SHP77 (cell line): ENCODE measurements at places on chromosomes 5 and 9.

GRCh38 chr5:581941-582340 is 30.2 kb upstream of the CEP72 start:
- no peak for DNase-seq

- DNase-seq: no peak
Measured at GRCh38 chr5:170903075-170903474, 41.3 kb downstream of the RANBP17 start.

- no peak for DNase-seq
Measured at GRCh38 chr5:128062172-128062746, 21.3 kb upstream of the SLC12A2 start.

GRCh38 chr5:30384171-30384570 is 809.3 kb upstream of the CDH6 start:
- no peak for DNase-seq

DNA sequence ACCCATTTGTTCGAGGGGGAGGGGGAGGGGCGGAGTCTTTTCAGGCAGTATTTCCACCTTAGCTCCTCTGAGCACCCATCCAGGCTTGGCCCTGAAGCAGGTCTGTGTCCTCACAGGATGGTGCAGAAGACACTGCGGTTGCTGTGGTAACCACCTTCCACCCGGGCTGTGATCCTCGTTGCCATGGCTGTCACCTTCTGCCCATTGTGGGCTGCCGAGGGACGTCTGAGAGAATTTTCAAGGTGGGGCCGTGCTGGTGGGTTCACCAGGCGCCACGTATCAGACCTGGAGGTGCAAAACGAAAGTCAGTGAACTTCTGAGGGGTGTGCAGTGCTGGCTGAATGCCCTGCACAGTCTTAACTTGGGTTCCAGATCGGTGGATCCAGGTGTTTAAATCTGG is 26.7 kb downstream of the POLR1E start:
- DNase-seq: no peak

GRCh38 chr5:53473633-53474032 is 6.8 kb upstream of the FST start:
- no peak for DNase-seq

- no peak for DNase-seq
Measured at GRCh38 chr5:112018846-112019245, 261.9 kb upstream of the NREP start.

GRCh38 chr9:31321256-31321655 is 1063.2 kb upstream of the ACO1 start:
- no peak for DNase-seq

DNA sequence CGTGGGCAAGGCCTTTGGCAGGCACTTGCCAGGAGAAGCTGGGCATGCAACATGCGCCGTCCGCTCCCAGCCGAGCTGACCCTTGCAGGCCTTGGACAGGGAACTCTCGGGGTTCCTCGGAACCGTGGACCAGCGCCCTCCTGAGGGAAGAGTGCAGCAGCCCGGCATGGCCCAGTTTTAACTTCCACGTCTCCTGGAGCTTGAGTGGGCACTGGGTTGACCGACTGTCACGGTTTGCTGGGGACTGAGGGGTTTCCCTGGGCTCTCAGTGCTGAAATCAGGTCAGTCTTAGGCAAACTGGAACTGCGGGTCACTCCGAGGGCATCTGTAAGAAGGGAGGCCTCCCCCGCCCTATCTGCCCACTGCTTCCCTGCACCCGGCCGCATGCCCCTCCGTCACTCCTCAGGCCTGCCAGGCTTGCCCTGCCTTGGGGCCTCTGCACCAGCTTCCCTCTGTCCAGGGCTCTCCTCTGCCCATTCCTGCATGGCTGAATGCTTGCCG is 87.0 kb upstream of the PHYKPL start:
- no peak for DNase-seq

DNA sequence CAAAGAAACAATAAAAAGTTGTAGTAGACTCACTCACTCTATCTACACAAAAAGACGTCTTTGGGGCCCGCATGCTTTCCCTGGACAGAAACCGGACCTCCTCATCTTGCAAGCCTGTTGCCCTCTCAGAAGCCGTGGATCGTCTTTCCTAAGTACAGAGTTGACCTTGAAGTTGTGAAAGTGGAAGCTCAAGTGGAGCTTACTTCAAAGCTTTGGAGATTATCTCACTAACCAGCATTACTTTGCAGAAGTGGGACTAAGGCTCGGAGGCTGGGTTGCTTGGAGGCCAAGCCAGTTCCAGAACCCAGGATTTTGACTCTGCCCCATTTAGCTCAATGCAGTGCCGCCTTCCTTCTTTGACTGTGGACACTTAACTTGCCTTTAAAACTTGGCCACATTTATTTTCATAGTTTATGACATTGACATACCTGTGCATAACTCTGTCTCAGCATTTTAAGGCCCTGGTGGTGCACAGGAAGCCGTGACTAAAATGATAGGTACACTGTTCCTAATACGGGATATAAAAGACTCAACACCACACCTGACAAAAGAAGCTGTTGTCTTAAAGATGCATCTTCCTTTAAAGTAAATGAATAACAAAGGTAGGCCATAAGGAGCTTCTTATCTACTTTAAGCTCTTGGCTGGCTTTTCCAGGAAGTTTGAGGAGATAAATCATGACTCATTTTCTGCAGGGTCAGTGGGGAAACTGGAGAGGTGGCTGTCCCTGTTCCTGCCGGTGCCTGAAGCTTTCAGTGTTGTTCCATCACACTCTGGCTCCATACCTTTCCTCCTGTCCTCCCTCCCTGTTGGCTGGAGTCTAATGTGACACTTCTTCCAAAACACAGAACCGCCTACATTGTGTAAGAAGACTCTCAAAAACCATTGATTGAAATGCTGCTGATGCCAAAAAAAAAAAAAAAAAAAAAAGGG is 10.7 kb downstream of the SLC25A25 start:
- no peak for DNase-seq

DNA sequence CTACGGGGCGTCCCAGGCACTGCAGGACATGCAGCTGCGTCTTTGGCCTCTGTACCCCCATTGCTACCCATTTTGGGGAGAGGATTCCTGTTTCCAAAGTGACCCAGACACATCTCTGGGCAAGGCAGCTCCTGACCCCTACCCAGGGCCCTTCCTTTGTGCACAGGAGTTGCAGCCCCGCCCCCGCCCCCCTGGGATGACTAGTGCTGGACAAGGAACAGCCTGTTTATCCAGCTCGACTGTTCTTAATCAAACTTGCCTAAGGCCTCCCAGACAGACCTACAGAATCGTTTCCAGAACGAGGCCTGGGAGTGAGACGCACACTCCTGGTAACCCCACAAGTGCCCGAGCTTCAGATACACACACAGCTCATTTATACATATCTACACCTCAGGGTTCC is 13.2 kb downstream of the DIPK1B start:
- no peak for DNase-seq

DNA sequence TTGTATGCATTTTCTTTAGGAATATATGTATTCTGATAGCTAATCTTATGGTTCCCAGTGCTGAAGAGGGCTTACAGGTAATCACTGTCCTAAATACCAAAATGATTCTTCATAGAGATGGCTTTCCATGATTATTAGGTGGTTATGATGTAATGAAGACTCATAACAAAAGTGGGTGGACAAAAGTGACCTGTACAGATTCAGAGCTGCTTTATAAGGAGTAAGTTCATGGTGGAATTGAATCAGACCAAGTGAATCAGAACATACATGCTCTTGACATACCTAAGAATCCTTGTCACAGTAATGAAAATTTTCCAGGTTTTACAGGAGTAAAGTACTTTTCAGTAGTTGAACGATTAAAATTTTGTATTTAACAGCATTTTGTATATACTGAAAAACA is 105.6 kb downstream of the NIPBL start:
- no peak for DNase-seq

- DNase-seq: no peak
Measured at GRCh38 chr9:99350461-99350860, 128.4 kb downstream of the SEC61B start.

DNA sequence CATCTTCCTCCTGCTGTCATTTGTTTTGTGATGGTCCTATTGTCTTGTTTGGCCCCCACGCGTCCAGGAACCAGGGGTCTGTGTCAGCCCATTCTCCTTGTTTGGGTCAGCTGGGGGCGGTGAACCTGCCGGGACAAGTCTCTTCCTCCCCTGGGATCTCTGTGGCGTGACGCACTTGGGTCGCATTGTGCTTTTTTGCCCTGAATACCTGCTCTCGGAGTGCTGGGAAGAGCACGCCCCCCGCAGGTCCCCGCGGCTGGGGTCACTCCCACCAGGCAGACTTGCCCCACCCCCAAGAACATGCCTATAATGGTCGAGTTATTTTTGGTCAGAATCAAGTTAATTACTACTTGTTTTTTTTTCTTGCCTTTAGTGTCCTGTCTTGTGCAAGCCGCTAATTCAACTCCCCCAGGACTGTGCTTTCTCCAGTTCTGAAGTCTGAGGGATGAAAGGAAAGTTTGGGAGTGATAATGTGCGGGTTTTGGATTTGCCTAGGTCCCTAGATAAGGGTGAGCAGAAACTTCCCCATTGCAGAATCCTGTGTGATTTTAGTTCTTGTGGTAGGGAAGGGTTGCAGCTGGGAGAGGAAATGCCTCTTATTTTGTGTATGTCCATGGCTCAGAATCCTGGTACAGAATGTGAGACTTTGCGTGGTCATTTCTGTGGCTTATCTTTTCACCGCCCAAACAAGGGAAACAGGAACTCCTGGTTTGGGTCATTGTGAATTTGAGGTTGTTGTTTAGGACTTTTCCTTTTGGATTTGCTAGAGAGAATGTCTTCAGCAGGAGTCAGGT is 789 bp downstream of the ACER2 start:
- peak; percentile 2 for DNase-seq

GRCh38 chr5:122880749-122881148 is 35.3 kb downstream of the SNX24 start:
- DNase-seq: no peak

DNA sequence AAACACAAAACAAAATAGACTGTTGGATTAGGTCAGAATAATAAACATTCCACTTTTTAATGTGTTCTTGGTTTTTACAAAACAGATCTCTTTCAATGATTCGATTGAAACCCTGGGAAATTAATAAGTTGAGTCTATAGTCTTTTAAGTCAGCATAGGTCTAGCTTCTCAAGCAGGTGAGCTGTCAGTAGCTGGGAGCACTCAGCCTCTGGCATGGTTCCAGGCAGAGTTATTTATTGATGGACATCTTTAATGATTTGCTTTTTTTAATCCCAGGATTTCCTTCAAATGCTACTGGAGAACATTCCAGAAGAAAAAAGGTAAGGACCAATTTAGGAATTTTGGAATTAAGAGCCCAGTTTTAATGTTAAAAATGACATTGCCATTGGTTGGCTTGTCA is 241.0 kb downstream of the AOPEP start:
- DNase-seq: no peak

DNA sequence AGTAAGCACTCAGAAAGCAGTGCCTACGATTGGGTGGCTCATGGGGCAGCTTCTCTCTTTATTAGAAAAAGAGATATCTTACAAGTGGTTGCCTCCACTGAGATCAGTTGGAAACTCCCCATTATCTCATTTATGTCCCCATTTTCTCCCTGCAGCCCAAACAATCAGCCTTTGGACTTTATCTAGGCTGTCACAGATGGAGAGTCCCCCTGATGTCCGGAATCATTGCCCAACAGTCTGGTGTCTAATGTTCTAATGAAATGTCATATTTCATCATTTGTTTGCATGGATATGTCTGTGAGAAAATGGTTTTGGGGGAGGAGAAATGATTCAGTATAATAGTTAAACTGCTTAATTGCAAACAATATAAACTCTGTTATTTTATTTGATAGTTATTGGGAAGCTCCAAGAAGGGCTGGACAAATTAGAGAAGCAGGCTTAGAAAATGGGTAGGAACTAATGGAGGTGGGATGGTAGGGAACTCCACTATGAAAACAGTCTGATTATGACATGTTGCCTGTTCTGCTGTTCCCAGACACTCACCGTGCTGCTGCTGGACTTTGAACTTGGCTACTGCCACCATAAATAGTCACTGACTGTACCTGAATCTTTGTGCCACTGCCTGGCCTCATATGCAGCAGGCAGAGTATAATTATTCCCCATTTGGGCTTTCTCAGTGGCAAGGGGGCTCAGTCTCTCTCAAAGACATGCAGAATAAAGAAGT is 38.3 kb upstream of the SMAD5 start:
- no peak for DNase-seq

DNA sequence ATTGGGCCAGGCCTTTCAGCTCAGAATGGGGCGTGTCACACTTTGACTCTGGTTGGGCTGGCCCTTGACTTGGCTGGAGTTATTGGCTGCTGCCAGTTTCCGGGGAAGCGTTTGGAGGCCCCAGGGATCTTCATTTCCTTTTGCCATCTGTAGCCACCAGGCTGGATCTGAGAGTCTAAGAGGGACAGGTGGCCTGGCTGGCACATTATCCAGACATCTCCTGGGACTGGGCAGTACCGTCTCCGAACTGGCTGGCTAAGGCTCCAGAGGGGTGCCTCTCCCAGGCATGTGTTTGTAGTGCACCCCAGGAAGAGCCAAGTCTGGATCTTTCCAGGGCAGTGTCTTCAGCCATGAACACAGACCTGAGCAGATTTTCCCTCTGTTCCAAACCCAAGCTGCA is 9.7 kb upstream of the JADE2 start:
- DNase-seq: no peak

DNA sequence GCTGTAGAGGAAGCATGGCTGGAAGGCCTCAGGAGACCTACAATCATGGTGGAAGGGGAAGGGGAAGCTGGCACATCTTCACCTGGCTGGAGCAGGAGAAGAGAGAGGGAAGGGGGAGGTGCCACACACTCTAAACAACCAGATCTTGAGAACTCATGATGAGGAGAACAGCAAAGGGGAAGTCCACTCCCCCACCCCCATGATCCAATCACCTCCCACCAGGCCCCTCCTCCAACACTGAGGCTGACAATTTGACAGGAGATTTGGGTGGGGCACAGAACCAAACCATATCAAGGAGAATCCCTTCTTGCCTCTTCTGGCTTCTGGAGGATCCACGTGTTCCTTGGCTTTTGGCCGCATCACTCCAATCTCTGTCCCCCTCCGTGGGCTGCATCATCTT is 13.1 kb upstream of the CMBL start:
- DNase-seq: no peak

GRCh38 chr9:91921371-91921770 is 28.7 kb downstream of the ROR2 start:
- no peak for DNase-seq

- peak; percentile 22 for DNase-seq
Measured at GRCh38 chr9:34633851-34634550, 3.6 kb downstream of the SIGMAR1 start.

DNA sequence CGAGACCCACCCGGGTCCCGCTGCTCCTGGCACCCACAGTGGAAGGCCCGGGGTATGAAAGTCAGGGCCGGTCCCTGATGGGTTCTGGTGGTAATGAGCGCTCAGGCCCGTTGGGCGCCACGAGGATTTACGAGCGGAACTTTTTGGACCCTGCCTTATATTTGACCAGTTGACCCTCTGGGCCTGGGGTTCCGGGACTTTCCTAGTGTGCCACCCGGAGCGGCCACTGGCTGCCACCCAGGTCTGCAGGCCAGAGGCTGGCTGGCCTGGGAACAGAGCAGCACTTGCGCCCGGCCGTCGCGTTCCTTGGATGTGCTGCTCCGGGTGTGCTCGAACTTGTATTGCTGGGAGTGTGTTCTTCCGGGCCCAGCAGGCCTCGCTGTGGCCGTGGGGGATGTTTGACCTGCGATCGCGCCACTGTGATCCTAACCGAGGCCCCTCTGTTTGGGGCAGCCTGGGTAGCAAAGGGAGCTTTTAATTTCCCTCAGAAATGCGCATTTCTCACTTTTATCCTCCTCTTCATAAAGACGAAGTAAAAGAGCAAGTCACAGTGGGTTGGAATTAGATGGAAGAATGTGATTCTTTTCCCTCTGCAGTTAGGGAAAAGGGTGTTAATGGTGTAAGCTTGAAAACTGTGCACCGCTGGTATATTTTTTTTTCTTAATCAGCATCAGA is 1.2 kb downstream of the F2RL1 start:
- DNase-seq: no peak
